ENCODE measurements at places on chromosomes 2 and 18.

GRCh38 chr2:234638966-234639365, 142.1 kb upstream of the ARL4C start:
- no peak for DNase-seq

- DNase-seq = no peak
These were observed 23.0 kb downstream of the TCF7L1 start for GRCh38 chr2:85156153-85156552.

DNA sequence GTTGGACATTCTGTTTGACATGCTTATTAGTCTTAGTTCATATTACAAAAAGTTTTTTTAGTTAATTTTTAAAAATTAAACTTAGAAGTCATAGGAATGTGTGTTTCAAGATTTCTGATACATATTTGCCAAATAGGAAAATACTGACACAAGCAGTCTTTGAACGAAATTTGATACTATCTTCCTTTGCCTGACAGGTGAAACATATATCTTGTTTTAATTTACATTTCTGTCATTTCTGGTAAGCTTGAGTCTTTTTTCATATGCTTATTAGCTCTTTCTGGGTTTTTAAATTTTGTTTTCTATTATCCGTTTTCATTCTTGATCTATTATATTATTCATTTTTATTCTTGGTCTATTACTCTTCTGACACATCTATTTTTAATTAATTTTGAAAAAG, 24.5 kb downstream of the ITGAV start:
- DNase-seq = no peak

- no peak for DNase-seq
These were observed 1.4 kb downstream of the GPATCH11 start for GRCh38 chr2:37085731-37086147.

DNA sequence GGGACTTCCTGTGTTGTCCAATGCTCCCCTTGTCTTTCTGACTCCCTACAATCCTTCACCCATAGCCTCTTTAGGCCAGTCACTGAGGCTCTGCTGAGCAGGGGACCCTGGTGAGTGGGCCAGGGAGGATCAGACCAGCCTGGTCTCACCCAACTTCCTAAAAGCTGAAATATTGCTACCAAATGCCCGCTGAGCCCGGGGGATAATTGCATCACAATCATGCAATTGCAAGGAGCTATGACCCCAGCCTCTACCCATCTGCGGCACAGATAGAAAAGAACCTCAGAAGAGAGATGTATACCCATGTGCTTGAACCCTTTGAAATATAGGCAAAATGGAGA, 3.7 kb upstream of the SP100 start:
- DNase-seq = no peak

- DNase-seq = no peak
These were observed 339 bp downstream of the ACAA2 start for GRCh38 chr18:49813069-49813318.

GRCh38 chr2:110993557-110994231, 127.0 kb upstream of the BCL2L11 start:
- DNase-seq = no peak

DNA sequence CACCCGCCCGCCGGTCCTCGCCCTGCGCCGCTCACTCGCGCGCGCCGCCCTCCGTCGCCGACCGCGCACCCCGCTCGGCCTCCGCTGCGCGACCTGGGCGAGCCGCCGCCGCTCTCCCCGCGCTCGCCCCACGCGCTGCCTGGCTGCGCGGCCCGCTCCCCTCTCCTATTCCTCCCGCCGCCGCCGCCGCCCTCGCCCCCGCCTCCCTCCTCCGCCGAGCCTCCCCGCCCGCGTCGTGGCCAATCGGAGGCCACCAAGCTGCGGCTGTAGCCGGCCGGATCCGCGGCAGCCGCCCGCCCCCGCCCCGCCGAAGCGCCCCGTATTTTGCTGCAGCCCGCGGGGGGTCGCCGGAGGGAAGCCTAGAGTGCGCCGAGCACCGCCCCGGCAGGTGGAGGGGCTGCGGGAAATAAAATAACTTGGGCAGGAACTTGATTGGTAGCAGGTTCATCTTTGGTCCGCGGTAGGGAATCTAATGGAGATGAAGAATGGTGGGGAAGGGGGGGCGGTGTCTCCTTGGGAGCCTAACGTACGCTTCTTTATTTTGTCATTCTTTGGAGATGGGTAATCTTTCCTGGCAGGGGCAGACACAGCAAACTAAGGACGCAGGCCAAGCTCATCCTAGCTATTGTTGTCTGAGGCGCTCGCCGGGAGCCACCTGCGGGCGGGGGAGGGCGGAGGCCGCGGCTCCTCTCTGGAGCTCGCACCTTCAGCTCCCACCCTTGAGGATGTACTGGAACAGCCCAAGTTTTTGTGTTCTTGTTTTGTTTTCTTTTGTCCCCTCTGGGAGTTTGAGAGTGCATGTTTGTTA, 1.1 kb upstream of the CDH2 start:
- no peak for DNase-seq

DNA sequence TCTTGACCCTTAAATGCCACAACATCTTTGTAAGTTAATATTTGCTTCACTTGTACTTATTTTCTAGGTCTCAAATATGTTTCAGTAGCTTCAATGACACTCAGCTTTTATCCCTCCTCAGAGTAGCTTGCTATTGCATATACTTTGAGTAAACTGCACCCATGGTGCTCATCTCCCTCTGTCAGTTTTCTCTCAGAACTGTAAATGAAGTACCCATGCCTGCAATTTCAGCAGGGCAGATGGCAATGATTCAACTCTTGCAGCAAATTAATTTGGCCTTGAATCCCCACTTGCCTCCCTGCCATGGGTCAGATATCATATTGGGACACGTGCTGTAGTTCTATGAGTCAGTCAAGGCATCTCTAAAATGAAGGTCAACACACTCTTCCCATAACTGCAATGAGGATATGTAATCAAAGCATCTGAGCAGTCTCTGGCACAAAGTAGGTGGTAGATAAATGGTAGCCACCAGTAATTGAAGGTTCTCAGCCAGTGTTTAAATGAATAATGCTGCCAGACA, 225.8 kb downstream of the PIEZO2 start:
- DNase-seq = no peak

DNA sequence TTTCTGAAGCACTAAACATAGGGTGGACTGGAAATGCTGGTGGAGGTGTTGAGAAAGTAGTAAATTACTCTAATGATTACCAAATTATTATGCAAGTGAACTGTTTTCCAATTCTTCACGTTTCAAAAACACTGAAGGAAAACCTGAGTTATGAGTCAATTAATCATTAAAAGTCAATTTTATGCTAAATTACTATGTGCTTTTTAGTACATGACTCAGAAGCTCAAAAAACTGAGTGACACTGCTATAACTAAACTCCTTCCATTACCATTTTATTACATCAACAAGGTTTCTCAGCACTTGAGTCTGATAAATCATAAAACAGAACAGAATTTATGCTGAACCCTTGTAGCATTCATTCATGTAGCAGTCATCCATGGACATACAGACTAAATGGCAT, 20.4 kb downstream of the CHMP3 start:
- no peak for DNase-seq

- DNase-seq = no peak
These were observed 451.3 kb upstream of the TMEFF2 start for GRCh38 chr2:192645811-192646598.

DNA sequence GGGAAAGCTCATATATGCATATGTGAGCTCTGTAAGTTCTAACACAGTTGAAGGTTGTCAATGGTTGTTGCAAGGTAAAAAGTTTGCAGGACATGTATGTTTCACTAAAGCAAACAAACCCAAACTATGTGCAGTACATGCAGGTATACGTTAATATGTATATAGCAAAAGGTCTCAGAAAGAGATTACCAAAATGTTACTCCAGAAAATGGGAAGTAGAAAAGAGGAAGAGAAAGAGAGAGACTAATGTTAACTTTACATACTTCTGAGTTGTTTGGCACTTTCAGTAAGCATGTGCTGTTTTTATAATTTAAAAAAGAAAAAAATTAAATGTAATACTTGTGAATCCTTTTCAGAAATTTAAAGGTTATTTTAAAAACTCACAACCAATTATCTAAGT, 32.8 kb upstream of the PEX13 start:
- DNase-seq = no peak

GRCh38 chr2:134206573-134206972, 47.3 kb upstream of the MGAT5 start:
- no peak for DNase-seq
